Suppressor macrophage treated with lipopolysaccharide for 1 hour (primary cell): ENCODE measurements at places on chromosomes 1 and 21.

DNA sequence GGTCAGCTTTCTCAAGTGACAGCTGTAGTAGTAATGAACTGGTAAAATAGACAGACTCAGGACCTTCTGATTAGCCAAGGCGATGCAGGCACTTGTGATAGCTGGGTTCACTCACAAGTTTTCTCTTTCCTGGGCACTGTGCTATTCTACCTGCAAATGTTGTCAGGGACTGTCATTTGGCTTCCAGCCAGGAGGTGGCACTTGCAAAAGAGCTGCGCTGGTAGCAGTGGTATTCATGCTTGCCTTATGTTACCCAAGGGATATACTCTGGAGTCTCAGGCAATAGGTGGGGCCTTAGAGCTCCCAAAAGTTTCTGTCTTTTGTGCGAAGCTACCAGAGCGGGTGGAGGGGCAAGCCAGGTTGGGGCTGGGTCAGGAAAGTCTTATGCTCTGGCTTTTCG, 23.5 kb downstream of the IFI44 start:
- DNase-seq, result no peak

GRCh38 chr1:48738356-48738755, 38.3 kb downstream of the BEND5 start:
- peak; percentile 56 for DNase-seq

GRCh38 chr1:112244131-112244530, 151.9 kb upstream of the CTTNBP2NL start:
- no peak for DNase-seq

- DNase-seq, result no peak
Measured at GRCh38 chr1:216005916-216006315, 417.3 kb downstream of the USH2A start.

DNA sequence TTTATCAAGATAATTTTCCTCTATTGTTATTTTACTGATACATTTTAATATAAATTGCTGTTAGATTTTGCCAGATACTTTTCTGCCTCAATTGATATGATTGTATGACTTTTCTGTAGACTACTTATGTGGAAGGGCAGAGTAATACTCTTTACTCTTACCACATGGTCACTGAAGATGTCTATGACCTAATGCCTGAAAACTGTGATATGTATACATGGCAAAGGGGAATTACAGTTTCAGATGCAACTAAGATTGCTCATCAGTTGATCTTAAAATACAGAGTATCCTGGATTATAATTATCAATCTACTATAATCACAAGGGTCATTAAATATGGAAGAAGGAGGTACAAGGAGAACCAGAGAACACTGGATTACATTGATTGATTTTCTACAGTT, 1528.0 kb downstream of the BRINP3 start:
- no peak for DNase-seq

- DNase-seq, result no peak
Measured at GRCh38 chr21:32687643-32688345, 40.0 kb downstream of the SYNJ1 start.
